ENCODE measurements at places on chromosomes 2 and 18.

GRCh38 chr2:239809391-239809790 is 215.8 kb downstream of the NDUFA10 start:
- DNase-seq: peak; percentile 22

DNA sequence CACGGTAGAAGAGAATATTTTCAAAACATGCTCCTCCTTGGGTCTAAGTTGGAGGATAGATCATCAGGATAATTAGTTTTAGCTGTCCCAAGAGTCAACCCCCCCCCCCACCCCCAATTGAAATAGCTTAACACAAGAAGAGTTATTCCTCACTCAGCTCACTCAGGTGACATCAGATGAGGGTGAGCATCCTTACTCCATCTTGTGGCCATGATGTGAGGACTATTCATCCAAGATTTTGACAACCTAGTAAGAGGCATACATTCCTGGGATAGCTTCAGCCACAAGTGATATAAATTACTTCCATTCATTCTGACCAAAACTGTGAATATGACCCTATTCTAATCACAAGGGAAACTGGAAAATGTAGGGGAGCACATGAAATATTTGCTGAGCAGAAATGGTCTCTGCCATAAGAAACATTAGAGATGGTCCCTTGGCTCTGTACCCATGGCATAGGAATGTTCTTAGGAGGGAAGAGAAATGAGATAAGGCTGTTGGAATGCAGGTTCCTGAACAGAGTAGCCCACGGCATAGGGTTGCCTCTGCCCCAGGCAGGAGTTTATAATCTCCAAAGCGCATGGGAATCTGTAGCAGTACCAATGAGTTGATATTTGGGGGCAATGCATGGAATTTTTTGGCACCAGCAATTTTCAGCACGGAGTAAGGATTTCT is 257.2 kb downstream of the CYRIA start:
- no peak for DNase-seq

DNA sequence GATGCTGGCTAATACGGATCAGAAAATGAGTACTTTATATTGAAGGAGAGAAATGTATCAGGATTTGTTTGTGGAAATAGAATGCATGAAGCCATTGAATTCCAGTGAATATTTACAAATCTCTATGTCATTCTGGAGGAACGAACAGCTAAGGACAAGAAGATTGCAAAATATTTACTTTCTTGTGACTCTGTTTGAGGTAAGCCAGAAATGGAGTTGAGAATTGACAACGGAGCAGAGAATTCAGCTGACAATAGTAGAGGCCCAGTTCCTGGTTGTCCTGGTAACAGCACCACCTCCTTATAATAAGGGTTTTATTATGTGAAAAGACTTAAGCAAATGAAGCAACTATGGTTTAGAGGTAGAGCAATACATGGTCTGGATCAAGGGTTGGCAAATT is 349.2 kb downstream of the ADCYAP1 start:
- no peak for DNase-seq

DNA sequence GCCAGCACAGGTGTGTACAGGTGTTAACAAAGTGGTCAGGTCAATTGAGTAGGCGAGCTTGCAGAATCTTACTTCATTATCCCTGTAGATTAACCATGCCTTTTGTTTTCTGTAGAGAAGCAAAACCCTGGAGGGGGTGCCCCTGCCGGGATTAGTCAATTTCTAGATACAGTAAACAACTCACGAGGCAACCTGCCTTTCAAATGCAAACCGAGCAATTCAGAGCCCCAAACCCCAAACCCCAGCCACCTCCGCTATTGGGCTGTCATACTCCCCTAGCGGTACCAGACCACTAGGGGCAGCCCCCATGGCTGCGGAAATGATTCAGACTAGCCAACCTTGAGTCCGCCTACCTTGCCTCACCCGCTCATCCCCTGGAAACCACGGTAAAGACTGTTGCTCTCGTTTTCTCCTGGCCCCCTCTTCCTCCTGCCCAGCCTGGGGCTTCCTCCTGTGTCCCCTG is 61.4 kb upstream of the KIF5C start:
- no peak for DNase-seq

GRCh38 chr2:127636248-127637235 is 9.4 kb upstream of the GPR17 start:
- DNase-seq: no peak

GRCh38 chr2:236607471-236608187 is 38.0 kb downstream of the ACKR3 start:
- DNase-seq: no peak

DNA sequence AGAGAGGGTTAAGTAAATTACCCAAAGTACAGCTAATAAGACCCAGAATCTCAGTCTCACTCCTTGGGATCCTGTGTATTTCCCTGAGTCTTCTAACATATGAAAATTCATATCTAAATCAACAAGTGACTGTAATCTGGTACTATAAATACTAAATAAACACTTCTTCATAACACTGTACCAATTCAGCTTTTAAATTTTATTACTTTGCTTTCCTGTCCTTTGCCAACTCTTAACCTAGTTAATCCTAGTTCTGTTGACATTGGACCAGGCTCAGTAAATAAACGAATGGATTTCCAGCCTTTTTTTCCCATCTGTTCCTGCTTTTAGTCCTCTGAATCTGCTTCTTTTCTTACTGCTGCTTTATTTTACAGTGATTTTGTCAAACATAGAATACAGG is 13.8 kb downstream of the MRPL35 start:
- DNase-seq: no peak

DNA sequence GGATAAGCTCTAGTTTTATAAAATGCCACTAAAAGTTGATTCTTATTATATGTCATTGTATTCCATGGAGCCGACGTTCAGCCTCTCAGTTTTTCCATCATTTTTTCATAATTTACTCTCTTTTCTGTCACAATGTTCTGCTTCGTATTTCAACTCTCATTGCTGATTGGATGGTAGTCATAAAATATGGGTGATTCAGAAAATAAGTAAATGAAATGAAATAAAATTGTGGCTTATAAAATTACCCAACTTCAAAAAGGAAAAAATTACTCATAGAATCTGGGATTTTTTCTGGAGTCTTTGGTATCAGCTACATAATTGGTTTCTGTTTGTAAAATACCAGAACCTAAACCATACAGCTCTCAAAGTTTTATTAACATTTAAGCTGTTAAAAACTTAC is 139.7 kb upstream of the ITGA4 start:
- no peak for DNase-seq

DNA sequence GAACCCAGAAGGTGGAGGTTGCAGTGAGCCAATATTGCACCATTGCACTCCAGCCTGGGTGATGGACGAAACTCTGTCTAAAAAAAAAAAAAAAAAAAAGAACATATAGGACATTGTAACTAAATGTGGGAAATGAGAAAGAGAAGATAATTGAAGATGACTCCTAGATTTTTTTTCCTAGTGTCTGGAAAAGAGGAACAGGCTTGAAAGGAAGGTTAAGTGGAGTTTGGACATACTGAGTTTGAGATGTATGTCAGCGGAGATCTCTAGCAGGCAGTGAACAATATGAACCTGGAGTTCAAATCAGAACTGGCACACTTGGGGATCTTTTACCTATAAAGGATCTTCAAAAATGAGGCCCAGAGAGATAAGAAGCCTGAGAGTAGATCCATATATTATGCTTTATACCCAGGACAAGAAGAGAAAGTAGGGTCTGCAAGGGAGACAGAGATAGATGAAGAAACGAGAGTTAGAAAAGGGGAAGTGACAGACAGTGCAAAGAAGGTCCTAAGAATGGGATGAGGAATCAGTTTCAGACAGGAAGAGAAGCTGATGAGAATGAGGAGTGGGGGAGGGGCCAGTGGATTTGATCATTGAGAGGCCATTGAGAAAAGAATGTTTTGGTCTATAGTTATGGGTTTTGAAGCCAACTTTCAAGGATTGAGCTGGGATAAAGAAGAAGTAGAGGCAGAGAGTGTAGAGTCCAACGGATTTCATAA is 46.9 kb upstream of the CD28 start:
- DNase-seq: no peak

GRCh38 chr2:221570321-221570935 is 1.7 kb downstream of the EPHA4 start:
- no peak for DNase-seq

GRCh38 chr2:10238396-10238795 is 64.3 kb upstream of the HPCAL1 start:
- DNase-seq: peak; percentile 38
